ENCODE measurements at places on chromosomes 16 and 17. TPM values are rescaled to one million over a fixed set of nuclear protein-coding genes. Genes with fewer than 3 reads are reported as not detected.

- DNase-seq: no peak
Measured at GRCh38 chr16:1458977-1459341, 14.6 kb upstream of the CCDC154 start.

DNA sequence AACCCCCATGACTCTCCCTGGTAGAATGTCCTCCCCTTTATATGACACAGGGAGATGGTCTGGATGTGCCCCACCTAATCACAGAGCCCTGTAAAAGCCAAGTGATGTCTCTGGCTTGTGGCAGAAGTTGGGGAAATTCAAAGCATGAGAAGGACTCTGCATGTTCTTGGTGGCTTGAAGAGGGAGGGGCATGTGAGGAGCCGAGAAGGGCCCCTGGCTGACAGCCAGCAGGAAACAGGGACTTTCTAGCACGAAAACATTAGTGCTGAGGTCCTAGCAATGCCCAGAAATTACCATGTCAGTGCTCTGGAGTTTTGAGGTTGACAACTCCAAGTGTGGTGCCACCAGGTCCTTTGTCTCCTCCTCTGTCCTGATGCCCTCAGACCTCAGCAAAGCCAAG, 75.9 kb downstream of the USP22 start:
- DNase-seq: no peak

DNA sequence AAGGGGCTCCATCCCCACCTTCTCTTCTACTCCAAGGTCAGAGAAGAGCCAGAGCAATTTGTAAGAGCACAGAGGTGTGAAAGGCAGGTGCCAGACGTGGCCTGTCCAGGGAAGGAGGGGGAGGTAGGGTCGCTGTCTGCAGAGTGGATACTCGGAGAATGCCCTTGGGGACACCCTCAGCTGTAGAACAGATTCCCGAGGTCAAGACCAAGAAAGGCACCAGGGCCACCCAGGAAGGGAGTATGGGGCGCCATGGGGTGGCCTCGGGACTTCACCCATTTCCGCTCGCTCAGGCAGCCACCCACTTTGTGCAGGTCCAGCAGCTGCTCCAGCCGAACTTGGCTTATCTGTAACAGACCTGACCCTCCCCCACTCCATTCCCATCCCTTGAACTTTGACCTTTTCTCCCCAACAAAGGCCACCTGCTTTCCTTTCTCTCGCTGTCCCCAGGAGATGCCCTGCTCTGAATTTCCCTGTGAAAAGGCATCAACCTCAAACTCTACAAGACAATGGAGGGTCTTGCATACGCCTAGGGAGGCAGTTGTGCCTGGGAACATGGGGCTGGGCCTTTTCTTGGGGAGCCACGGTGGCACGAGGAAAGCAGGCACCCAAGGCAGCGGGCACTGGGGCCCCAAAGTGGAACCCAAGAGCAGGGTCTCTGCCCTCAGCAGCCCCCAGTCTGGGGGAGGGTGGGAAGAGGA, 11.3 kb upstream of the AXIN2 start:
- DNase-seq: no peak

DNA sequence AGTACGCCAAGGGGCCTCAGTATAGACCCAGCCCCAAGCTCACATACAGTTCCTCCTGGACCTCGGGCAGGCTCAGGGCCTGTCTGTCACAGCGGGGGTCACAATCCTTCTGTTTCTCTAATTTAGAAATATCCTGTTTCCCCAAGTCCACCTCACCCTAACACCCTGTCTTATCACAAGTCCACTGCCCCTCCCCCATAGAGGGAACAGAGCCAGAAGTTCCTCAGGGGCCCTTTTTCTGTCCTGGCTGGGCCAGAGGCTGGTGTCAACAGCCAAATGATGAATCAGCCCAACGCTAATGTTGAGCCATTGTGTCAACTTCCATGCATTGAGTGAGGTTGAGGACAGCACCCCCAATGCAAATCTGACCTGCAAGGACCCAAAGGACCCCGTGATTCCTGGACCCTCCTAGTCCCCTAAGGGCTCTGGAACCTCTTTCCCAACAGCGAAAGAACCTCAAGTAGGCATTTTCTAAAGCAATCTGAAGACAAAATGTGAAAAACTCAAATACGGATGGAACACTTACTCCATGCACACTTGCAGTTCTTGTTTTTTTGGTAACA, 58.6 kb downstream of the PECAM1 start:
- no peak for DNase-seq

DNA sequence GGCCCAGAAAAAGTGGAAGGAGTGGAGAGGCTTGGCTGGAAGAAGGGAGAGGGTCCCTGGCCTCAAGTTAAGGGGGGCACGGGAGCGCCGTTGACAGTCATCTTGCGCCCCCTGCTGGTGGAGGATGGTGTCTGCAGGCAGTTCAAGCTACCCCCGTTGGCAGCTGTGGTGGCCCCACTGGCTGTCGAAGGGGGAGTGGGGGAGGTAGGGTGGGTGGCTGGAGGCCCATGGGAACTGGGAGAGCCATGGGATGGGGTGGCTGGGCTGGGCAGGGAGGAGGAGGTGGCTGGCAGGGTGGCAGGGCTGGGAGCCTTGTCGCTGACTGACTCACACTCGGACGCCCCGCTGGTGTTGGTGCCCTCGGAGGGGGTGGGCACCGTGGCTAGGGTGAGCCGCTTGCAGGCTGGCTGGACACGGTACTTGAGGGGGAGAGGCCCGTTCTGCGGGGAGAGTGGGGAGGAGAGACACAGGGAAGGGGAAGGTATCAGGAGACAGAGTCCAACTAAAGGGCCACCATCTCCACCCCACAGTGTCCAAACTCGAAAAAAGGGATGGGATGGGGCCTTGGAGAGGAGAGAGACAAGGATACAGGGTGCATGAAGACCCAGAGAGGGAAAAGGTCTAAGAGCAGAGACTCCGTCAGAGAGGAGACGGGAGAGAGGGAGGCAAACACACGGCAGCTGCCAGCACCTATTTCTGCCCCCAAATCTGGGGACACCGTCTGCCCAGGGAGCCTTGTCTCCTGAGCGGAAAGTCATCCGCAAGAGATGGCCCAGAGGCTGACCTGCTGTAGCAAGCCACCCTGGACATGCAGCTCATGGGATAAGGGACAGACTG, 5.2 kb downstream of the CISD3 start:
- DNase-seq: no peak

DNA sequence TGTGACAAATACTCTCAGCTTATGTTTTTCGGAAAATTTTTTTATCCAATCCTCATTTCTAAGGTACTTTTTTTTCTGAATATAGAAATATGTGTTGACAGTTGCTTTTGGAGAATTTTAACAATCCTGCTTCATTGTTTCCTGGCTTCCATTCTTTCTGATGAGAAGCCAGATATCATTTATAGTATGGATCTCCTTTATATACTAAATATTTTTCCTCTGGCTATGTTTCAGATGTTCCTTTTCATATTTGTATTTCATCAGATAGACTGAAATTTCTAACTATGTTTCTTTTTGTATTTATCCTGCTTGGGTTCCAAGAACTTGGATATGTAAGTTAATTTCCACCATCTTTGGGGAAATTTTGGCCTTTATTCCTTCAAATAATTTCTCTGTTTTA, 138.9 kb upstream of the CDH11 start:
- DNase-seq: no peak

- DNase-seq: no peak
Measured at GRCh38 chr16:73232555-73233328, 184.8 kb upstream of the ZFHX3 start.

DNA sequence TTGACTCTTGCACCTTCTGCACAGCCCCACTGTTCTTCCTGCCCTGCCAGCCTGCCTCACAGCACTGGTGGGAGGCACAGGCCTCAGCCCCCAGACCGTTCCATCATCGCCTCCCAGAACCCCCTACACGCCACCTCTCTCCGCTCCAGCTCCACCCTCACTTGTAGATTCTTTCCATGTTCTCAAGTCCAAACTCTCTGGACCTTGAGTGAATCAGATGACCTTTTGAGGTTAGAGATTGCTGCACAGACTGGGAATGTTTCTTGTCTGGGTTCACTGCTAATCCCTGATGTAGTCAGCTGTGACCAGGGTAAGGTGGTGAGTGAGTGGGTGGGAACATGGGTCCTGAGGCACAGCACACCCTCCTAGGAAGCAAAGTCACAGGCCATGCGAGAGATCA, 272.4 kb downstream of the IRF8 start:
- no peak for DNase-seq

DNA sequence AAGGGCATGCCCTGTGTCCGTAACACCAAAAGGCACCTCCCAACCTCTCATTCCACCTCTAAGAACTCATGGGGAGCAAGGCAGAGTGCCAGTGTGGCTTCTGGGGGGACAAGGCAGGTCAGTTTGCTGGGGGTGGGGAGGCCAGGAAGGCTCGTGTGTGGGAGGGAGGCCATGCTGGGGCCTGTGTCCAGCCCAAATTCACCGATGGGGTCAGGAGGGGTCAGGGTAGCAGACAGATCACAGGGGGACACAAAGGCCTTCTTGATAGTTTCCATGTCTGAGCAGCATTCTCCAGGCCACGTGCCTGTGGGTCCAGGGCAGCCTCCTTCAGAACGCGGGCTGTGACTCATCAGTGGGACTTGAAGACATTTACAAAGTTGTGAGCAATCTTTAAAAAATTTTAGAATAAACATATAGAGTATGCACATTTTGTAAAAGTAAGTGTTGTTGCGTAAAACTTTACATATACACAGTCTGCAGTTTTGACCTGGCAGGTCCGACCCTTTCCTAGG, 20.9 kb downstream of the SPACA3 start:
- no peak for DNase-seq

GRCh38 chr17:1967213-1967612, 57.9 kb downstream of the RTN4RL1 start:
- no peak for DNase-seq

DNA sequence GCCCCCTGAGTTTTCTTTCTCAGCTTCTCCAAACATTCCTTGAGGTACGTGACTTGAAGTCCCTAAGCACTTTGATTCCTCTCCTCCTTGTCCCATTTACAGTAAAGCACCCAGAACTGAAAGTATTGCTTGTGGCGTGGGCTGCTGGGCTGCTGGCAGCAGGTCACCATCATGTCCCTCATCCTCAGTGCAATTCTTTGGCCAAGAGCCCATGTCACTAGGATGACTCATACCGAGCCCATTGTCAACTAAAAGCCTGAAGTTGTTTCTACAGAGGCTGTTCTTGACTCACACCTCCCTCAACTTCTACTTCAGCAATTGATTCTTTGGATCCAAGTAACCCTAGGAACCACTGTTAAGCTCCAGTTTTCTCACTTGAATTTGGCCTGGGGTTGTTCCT, 54.3 kb downstream of the KPNA2 start:
- no peak for DNase-seq

- no peak for DNase-seq
Measured at GRCh38 chr17:80501741-80502577, 25.6 kb upstream of the NPTX1 start.

DNA sequence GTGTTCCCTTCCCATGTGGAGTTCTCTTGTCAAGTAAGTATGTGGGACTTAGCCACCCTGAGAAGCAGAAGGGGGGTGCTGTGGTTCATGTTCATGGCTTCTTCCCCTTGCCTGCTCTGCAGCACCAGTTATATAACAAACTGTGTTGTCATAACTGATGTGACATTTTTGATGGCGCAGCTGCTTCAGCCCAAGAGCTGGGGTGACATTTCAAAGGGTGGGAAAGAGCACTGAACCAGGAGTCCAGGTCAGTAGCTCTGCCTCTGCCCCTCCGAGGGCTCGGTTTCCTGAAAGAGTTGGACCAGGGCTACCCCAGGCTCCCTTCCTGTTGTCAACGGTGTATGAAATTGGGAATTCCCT, 7.4 kb downstream of the GNAO1 start:
- DNase-seq: peak; percentile 57

DNA sequence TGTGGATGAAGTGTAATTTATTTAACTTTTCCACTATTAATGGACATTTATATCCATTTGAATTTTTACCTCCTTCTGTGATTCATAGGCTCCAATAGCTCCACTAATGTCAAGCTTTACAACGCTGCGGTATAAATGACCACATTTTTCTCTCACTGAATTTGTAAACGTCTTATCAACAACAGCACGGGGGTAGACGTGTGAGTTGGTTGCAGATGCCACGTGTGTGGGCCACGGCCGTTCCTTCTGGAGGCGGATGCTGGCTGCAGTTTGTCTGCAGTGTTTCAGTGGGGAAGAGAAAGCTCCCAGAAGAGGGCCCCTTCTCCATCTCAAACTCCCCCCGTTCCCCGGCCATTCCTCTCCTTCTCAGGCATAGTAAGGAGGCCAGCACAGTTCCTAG, 68.2 kb upstream of the XYLT1 start:
- DNase-seq: no peak

DNA sequence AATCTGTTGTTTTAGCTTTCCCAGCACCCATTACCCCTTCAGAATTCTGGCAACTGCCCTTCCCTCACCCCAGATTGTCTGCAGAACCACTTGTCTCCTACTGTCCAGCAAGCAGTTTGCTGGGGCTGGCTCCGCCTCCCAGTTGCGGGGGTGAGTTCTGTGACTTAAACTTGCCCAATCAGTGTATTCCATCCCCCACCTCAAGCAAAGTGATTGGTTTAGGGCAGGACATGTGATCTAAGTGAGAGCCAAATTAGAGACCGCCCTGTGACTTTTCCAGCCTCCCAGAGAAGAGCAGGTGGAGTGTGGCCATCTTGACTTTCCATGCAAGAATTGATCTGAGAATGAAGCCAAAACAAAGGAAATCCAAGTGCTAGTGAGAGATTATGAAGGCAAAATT, 22.7 kb upstream of the SRCIN1 start:
- DNase-seq: no peak

DNA sequence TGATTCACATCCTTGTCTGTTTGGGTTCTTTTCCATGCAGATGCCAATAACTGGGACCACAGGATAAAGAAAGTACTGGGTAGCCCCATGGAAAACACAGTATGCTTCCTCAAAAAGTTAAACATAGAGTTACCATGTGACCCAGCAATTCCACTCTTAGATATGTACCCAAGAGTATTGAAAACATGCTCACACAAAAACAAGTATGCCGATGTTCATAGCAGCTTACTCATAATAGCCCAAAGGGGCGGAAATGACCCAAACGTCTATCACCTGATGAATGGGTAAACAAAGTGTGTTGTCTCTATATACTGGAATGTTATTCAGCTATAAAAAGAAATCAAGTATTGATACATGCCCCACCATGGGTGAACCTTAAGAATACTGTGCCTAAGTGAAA, 55.4 kb downstream of the CYB5B start:
- no peak for DNase-seq

- peak; percentile 92 for DNase-seq
Measured at GRCh38 chr17:42286411-42287221, 1.7 kb upstream of the STAT5A start.

GRCh38 chr16:73290258-73290657, 242.3 kb upstream of the ZFHX3 start:
- no peak for DNase-seq

PSMC3IP gene
- 4.0 TPM for total RNA-seq

ENPP7 gene
- total RNA-seq: not detected

PLSCR3 gene
- 29.9 TPM for total RNA-seq

GGA3 gene
- 17.0 TPM for total RNA-seq

SP6 gene
- total RNA-seq: under 0.01 TPM

TMEM204 gene
- 56.5 TPM for total RNA-seq

TMC5 gene
- 0.06 TPM for total RNA-seq

PIK3R6 gene
- total RNA-seq: 0.52 TPM
